ENCODE measurements at places on chromosomes 13 and 19.

DNA sequence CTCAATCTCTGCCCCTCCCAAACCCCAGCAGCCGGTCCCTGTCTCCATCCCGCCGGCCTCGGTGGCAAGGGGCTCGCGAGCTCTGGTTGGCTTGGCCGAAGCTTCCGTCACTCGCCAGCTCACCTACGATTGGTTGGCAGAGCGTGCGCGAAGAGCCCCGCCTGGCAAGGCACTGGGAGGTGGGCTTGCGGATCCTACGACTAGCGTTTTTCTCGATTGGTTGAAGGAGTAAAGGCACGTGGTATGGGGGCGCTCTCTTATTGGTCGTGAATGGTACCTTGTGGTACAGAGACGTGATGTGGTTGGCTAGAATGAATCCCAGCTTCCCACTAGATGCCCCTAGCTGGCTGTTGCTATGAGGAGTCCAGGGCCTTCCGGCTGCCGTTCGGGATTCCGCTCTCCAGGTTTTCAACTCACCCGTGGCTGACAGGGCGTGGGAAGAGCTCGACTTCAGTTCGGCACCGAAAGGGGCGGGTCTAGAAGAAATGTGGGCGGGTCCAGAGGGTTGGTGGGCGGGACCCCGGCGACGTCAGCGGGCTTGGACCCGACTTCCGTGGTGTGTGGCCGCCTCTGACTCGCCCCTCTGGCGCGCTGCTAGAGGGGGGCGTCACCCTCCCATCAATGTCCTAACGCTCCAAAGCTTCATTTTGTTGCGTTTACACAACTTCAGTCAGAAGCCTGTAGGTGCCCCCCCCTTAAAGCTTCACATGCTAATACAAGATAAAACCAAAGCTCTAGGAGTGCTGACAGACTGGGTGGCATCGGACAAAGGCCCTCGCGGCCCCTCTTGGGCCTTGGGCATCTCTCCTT is 847 bp upstream of the RAP2A start:
- peak; percentile 98 for DNase-seq

GRCh38 chr13:114103801-114104654 is 28.4 kb downstream of the RASA3 start:
- no peak for DNase-seq

- DNase-seq = no peak
These were observed 32.2 kb downstream of the EFNB2 start for GRCh38 chr13:106503272-106503671.

- no peak for DNase-seq
These were observed 387.1 kb upstream of the SGCG start for GRCh38 chr13:22793598-22794134.

GRCh38 chr13:39306639-39307589 is 268.7 kb downstream of the NHLRC3 start:
- DNase-seq = no peak

DNA sequence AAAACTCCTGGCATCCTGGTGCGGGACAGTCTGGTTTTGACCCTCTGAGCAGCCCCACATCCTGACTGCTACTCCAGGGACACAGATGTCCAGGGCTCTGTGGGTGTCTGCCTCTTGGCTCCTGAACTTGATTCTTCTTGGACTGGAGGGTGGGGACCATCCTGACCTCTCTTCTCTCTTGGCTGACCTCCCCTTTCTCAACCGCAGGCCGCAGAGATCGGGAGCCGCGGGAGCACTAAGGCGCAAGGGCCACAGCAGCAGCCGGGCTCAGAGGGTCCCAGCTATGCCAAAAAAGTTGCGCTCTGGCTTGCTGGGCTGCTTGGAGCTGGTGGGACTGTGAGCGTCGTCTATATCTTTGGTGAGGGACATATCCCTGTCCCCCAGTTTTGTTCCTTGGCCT is 1.0 kb downstream of the TIMM50 start:
- no peak for DNase-seq

- DNase-seq = no peak
These were observed 160.0 kb upstream of the ATXN8OS start for GRCh38 chr13:69947582-69947981.

GRCh38 chr13:102707467-102707866 is 12.6 kb upstream of the METTL21C start:
- DNase-seq = no peak

- DNase-seq = no peak
These were observed 15.8 kb downstream of the ONECUT3 start for GRCh38 chr19:1768918-1769644.

- DNase-seq = no peak
These were observed 96.8 kb upstream of the WASF3 start for GRCh38 chr13:26460648-26461047.

DNA sequence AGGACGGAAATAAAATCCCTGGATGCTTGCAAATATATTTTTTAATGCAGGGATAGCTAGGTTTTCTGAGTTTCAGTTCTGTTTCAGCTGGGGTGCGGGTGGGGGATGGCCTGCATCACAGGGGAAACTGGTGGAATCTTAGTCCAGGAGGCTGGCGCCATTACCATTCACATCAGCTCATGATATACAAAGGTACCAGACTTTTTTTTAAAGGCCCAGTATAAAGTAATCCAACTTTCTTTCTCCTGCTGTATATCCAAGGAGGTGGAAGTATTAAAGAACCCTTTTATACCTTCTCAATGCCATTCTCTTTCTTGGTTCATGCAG is 343.8 kb downstream of the KCNRG start:
- DNase-seq = no peak

DNA sequence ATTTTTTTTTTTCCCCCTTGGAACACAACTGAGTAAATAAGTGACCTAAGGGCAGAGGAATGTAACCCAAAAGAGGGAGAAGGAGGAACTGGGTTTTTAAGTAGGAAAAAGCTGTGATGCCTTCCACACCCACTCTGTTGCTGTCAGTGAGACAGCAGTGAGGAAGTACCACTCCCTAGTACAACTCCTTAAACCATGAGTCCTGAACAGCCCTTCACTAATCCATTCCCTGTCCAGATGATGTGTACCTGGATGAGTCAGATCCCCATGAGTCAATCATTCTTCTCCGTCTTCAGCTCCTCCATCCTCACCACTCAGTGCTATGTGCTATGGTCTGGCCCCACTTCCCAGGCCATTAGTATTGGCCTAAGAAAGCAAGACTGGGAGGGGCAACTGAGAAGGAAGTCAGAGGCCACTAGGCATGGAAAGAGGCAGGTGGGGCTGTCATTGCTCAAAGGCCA is 12.9 kb upstream of the CXCL17 start:
- no peak for DNase-seq

GRCh38 chr19:28471731-28472510 is 741.0 kb downstream of the UQCRFS1 start:
- no peak for DNase-seq

DNA sequence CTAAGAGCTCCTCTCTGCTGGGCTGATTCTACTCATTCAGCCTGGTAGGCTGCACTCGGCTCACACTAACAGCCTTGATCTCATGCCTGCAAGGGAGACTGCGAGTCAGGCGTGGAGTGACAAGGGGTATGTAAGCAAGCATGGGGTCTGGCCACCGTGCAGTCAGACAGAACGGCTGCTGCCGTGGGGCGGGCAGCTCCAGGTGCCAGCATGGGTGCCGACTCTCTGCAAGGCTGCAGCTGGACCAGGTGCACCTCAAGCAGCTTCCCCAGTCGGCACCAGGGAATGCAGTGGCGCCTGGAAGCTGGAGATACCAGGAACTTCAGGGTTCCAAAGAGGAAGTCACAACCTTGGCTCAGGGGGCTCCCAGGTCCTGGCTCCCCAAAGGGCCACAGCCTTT is 892.3 kb downstream of the OLFM4 start:
- DNase-seq = no peak

DNA sequence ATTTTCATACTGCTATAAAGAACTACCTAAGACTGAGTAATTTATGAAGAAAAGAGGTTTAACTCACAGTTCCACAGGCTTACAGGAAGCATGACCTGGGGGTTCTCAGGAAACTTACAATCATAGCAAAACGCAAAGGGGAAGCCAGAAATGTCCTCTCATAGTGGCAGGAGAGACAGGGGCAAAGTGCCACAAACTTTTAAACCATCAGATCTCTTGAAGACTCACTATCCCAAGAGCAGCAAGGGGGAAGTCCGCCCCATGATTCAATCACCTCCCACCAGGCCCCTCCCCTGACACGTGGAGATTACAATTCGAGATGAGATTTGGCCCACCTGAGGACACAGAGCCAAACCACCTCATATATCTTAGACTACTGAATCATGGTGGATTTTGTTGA is 198.7 kb downstream of the KCTD12 start:
- DNase-seq = no peak

DNA sequence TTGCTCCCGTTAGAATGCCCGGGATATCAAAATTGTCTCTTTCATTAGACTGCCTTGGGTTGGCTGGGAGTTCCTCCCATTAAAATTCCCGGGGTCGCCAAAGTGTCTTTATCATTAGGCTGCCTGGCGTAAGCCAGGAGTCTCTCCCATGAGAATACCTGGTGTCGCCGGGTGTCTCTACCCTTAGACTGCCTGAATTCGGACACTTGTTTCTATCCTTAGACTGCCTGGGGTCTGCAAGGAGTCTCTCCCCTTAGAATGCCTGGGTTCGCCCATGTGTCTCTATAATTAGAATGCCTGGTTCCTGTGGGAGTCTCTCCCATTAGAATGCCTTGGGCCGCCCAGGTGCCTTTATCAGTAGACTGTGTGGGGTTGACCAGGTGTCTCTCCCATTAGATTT is 1538.2 kb downstream of the UQCRFS1 start:
- DNase-seq = no peak

DNA sequence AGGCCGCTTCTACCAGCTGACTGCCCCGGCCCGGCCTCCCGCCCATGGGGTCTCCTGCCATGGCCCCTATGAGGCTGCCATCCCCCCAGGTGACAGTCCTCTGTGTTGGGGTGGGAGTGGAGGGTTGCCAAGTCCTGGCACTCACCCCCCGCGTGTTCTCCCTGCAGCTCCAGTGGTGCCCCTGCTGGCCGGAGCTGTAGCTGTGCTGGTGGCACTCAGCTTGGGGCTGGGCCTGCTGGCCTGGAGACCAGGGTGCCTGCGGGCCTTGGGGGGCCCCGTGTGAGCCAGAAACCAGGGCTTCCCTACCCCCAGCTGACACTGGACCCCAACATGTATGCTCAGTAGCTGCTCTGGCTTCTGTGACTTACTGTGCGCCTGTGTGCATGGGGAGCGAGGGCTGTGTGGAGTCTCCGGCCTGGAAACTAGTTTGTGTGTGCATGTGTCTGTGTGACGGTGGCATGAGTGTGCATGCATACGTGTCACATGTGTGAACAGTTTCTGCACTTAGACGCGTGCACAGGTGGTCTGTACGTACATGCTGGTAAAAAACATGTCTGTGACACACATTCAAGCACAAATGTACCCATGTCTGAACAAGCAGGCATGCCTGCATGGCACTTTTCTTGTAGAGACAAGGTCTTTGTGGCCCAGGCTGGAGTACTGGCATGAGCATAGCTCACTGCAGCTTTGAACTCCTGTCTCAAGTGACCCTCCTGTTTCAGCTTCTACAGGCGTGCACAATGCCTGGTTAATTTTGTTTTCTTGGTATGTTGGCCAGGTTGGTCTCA is 4.9 kb downstream of the ACP4 start:
- no peak for DNase-seq

GRCh38 chr19:53596056-53596455 is 35.7 kb upstream of the DPRX start:
- DNase-seq = no peak

DNA sequence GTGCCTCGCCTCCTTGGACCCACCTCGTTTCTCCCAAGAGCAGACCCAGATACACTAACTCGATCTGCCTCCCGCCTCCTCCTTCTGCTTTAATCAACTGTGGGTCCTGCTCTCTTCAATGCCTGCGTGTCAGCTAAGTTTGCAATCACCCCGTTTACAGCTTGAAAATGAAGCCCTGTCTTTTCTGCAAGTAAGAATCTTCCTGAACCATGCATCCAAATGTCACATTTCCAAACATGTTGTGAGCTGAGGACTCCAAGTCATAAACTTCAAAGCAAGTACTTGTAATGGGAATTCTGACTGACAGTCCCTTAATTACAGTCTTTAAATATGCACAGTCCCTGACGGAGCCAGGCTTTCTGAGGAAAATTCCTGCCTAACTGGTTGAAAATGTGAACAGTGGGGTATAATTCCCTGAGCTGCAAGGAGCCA is 154.9 kb upstream of the UQCRFS1 start:
- DNase-seq = no peak

- no peak for DNase-seq
These were observed 95.7 kb downstream of the FNDC3A start for GRCh38 chr13:49071341-49071937.

DNA sequence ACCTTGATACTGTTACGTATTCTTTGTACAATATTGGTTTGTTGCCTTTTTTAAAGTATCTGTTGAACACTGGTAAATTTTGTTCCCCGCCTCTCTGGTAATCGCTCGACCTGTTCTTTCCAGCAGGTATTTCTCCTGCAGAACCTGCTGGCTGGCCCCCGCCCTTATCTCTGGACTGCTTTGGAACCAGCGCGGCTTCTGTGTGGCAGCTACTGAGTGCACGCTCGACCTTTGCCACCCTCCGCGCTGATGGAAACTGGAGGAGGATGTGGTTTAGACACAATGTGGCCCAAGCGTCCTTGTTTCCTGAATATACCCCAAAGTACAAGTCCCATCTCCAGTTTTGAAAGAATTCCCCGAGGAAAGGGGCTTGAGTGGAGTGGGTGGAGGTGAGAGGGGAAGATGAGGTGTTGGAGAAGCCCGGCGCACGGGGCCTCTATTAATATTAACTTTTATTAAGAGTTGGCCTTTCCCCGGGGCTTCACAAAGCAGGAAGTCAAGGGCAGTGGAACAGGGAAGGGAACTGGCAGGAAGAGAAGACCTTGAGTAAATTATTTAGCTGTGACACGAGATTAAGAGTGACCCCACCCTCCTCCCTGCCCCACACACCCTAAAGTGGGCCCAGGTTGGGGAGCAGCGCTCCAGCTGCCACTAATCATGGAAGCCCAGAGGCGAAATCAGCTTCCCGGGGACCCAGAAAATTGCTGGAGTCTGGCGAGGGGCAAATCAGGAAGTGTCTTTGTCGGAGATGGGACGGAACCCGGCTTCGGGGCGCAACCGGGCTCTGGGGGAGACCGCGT is 16.0 kb downstream of the CDX2 start:
- no peak for DNase-seq

DNA sequence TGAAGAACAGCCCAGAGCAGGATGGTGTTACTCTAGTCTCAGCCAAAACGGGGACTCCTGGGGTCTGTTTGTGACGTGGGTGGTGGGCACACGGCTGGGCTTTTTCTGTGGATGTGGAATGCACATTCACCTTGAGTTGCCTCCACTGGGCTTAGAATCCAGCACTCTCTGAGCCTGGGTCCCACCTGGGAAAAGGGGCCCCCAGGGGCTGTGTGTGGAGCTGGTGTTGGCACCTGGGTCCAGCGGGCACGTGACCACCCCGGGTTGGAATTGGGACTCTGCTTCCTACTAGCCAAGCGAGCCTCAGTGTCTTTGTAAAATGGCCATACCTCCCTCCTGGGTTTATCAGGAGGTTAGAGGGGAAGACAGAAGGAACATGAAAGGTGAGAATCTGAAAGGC is 29.2 kb upstream of the F2RL3 start:
- DNase-seq = no peak

GRCh38 chr19:16370641-16371391 is 46.2 kb downstream of the KLF2 start:
- DNase-seq = no peak

GRCh38 chr13:50511877-50512341 is 331.6 kb downstream of the DLEU7 start:
- no peak for DNase-seq

GRCh38 chr13:73366241-73366640 is 307.4 kb downstream of the KLF5 start:
- no peak for DNase-seq

Data from activated effector memory CD4-positive, alpha-beta T cell treated with Interleukin-2 at 50 U/mL for 16 hours (primary cell).